ENCODE measurements at places on chromosomes 2 and 18.

- no peak for DNase-seq
Measured at GRCh38 chr2:32688541-32688940, 60.7 kb downstream of the TTC27 start.

GRCh38 chr2:96512341-96512740 lies 7.2 kb upstream of the NEURL3 start:
- no peak for DNase-seq

DNA sequence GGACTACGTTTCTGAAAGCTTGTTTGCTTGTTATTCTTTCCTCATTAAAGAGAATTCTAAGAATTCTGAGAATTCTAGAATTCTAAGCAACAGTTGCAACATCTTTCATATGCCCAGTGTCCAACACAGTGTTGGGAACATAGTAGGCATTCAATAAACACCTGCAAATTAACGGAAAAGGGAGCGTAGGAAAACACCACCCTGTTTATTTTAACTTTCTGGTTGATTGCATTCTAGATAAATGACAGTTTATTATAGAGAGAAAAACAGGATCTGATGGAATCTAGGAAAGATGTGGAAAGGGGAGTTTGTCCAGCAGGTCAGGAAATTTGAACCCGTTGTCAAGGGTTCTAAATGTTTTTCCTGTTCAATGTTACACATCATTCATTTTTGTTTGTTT lies 24.2 kb upstream of the EFEMP1 start:
- DNase-seq: no peak

GRCh38 chr2:232363784-232364615 lies 14.6 kb upstream of the ALPP start:
- no peak for DNase-seq

DNA sequence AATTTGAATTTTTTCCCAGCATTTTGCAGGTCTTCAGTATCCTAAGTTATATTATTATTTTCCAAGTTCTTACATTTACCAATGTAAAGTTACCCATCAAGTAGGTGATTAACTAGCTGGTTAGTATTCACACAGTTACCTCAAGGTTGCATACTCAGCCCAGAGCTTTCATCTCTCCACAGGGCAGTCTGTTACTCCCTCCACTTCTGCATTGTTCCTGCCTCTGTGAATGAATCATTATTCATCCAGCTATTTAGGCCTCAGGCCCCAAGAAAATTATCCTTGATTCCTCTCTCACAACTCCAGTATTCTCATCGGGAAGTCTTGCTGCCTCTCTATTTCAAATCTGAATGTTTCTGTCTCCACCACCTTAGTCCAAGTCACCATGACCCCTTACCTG lies 92.2 kb downstream of the SMC6 start:
- no peak for DNase-seq

GRCh38 chr18:36693931-36694620 lies 134.7 kb downstream of the TPGS2 start:
- DNase-seq: no peak

DNA sequence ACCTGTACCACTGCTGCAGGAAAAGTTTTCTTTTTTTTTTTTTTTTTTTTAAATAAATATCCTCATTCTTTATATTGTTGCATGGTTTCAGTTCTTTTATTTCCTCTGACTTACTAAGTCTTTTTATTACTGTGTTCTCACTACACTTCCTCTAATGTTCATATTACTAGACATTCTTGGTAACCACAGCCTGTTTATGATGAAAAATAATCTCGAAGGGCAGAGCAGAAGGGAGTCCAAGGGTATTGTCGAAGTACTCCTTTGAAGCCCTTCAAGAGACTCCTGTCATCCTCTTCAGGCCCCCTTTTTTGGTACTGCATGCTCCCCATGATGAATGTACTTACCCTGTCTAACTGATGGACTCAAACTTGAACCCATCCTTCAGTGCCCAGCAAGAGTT lies 61.2 kb downstream of the RND3 start:
- DNase-seq: no peak

- no peak for DNase-seq
Measured at GRCh38 chr2:119708241-119708640, 29.2 kb downstream of the TMEM177 start.

- DNase-seq: no peak
Measured at GRCh38 chr2:63679252-63679855, 90.6 kb downstream of the MDH1 start.

DNA sequence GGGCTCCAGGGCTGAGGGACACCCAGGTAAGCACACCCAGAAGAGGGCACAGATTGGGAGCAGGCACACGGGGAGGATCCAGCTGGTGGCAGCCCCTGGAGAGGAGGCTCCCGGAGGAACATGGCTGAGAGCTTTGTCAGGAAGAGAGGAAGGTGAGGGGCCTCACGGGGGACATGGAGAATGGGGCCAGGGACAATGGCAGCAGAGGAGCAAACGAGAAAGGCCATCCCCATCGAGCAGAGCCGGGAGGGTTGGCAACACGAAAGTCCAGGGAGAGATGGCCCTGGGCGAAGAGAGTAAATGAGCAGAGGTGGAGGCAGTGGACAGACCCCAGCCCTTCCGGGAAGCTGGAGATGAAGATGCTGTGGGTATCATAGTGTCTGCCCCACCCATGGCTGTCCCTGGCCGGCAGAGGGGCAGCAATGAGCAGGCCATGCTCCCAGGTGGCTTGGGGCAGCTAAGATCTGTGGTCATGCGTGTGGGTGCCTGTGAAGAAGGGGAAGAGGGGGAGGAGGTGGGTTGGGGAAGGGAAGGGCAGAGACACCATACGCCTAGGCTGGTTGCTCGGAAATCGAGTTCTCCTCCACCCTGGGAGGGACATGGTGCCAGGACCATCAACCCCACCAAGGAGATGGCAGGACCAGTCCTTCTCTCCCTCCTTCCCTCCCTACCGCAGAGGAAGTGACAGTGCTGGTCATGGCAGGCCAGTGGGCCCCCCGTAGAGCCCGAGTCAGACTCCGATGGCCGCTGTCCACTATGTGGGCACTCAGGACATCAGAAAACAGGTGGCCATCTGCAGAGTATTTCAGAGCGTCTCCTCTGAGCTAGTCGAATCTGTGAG lies 191.7 kb downstream of the NDUFA10 start:
- no peak for DNase-seq

- DNase-seq: no peak
Measured at GRCh38 chr2:128445523-128445900, 126.8 kb upstream of the HS6ST1 start.

DNA sequence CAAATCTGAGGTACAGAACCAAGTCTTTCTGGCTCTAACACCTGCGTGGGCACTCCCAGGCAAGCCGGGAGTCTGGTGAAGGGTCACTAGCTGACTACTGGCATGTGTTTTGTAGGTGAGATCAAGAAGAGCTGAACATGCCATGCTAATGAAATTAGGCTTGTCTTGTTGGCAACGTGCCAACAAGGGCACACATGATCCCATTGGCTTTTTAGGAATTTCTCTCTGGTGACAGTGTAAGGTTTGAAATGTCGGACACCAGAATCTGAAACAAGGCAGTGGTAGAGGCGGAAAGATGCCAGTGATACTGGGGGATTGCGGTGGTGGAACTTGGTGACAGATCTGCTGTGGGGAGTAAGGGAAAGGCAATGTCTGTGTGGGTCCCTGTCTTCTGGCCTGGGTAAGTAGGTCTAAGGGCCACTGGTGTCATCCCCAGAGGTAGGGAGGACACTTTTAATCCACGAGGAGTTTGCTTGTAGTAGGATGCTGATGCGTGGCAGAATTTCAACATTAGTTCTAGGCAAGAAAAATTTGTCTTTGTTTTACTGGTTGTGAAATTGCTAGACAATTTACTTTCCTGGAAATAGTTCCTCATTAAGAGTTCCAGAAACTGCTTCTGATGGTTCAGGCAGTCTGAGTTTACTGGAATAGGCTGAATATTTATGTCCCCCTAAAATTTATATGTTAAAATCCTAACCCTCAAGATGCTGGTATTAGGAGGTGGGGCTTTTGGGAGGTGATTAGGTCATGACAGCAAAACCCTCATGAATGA lies 52.6 kb upstream of the ACMSD start:
- DNase-seq: no peak

Measured in activated naive CD4-positive, alpha-beta T cell (primary cell).